Pulmonary artery endothelial cell (primary cell): ENCODE measurements at places on chromosomes 7 and 10.

GRCh38 chr10:71486484-71487114 lies 89.9 kb downstream of the CDH23 start:
- DNase-seq: peak; percentile 7

DNA sequence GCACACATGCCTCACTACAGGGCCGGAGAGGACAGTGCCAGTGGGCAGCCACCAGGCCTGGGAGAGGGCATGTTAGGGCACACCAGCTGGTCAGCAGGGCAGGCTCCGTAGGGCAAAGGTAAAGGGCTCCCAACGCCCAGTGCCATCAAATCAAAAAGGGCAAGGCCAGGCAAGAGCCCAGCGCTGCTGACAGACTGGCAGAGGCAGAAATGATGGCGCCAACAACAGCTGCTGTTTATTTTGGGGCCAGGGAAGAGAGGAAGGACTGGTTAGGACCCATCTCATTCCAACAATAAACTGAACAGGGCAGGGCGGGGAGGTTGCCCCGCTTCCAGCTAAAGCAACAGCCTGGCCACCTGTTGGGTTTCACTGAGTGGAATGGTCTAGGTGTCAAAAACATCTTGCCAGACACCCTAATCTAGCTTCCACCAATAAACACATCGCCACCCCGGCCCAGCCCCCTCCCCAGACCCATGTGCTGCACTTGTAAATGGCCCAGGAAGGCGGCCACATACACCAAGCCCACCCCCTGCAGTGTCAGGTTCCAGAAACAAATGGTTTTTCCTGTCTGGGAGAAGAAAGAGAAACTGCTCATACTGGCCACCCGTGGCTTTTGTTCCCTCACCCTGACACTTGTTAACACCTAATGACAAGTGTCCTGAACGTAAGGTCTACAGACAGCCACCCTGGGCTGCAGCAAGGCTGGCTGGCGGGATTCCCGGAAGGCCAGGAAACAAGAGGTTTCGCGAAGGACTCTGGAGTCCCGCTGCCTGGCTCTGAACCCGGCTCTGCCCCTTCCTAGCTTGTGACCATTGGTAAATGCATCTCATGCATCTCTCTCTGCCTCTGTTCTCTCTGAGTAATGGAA lies 15.3 kb downstream of the SH3PXD2A start:
- no peak for DNase-seq

DNA sequence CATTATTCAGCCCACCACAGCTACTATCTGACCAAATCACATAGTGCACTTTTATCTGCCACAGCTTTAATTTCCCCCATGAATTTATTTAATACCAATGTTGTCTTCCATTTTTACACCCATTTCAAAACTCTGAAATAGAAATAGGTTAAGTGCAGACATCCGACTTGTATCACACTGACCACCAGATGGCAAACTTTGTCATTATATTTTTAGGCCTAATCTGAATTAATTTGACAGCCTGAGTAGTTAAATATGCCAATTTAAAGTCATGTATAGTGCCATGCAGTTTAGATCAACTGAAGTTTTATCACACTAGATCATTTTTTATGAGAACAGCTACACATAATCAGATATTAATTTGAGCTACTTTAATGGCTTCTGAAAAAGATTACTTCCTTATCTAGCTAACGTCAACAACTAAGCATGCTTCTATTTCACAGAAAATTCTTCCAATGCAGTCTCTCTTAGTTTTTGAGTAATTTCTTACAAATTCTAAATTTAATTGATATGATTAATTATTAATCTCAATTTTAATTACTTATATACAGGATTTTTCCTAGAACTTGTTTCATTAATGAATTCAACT lies 566.4 kb downstream of the GFRA1 start:
- DNase-seq: no peak

GRCh38 chr7:80662252-80662651 lies 23.8 kb downstream of the CD36 start:
- DNase-seq: no peak

GRCh38 chr7:41047789-41048191 lies 655.1 kb downstream of the INHBA start:
- DNase-seq: no peak

- DNase-seq: no peak
These were observed 176.2 kb downstream of the GALNT17 start for GRCh38 chr7:71308096-71308495.

- no peak for DNase-seq
These were observed 82.7 kb downstream of the PAX2 start for GRCh38 chr10:100827819-100828737.

DNA sequence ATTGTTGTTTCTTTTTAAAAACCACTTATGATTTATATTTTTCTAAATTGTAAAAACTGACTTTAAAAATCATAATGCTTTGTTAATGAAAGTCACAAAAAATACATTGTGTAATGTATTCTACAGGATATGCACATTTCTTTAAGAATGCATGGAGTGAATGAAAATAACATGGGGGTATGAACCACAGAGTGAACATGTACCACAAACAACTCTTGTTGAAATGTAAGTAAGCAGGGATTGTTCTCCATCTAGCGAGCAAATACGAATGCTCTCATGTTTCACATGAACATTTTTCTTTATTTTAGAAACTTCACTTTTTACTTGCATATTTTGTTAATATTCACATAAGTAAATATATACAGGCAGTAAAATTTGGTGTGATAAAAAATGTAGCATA lies 35.6 kb upstream of the LAMB4 start:
- no peak for DNase-seq

- no peak for DNase-seq
These were observed 225.2 kb downstream of the ZWINT start for GRCh38 chr10:56135828-56136227.

DNA sequence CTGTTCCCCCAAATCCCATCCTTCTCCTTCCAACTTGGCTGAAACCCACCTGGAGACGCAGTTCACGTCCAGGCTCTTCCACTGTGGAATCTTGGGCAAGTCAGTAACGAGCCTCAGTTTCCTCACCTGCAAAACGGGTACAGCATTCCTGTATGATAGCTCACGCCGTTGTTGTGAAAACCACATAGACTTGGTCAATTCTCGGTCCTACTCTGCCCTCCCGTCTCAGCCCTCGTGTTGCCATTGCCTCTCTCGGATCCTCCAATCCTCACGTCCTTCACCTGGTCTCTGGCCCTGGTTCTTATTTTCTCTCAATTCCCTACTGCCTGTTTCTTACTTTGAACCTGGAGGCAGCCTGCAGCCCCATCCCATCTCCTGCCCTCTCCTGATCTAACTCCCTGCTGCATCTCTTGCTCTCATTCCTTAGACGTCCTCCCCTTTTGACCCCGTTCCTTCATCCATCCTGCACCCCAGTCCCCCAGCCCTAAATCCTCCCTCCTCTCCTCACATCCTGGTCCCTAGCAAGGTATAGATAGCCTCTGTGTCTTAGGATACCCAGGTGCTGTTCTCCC lies 2.0 kb upstream of the MUC12 start:
- no peak for DNase-seq

DNA sequence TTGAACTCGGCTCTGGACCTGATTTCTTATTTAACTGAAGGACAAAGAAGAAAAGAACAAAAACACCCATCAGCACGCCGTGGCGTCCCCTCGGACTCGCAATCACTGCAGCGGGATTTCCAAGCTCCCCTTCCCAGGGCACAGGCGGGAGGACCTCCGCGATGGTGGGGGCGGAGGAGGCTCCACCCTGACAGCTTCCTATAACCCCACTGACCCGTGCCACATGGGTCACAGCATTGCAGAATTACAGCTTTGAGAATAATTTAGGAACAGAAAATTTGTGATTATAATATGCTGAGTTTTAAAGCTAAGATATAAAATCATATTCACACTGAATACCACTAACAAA lies 129.7 kb upstream of the SEC61G start:
- DNase-seq: no peak

DNA sequence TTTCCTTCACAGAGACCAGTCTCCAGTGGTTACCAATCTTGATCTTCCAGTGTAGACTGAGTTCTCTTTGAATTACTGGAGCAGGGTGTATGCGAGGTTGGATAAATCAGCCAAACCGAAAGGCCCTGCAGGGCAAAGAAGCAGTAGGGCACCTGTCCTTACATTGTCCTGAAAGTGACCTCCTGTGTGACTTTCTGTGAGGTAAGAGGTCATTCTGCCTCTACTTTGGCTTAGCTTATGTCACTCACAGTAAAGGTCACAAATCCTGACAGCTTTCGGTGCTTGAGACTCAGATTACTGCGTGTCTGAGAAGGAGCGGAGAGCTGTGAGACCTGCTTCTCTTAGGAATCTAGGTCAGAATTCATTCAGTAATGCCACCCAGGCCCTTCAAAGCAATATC lies 252.7 kb upstream of the ETV1 start:
- no peak for DNase-seq

DNA sequence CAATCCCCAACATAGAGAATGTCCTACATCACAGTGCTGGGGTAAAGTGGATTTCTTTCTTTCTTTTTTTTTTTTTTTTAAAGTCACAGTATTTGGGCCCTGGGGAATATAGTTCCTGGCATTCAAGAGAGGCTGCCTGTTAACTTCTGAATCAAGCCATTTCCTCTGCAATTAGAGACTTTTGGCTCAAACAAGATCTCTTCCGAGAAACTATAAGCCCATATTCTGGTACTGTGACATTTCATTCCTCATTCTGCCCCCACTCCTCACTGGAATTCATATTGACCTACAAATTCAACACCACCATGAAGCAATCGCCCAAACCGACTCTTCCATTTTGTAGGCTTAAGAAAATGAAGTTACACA lies 187.4 kb downstream of the PHTF2 start:
- no peak for DNase-seq

DNA sequence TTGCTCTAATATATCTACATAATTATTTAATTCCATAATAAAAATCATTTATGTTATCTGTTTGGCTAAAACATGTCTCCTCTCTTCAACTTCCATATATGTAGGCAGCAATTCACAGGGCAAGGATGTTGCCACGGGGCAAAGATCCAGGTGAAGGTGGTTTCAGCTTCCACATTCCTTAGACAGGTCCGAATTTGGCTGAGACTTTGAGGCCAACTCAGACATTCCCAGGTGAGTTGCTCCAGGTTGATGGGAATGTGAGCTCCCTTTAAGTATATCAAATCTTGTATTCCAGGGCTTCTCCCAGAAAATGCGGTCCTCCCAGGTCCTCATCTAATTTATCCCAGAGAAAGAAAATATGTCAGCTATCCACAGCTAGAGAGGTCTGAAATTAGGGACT lies 15.1 kb upstream of the AOAH start:
- no peak for DNase-seq

DNA sequence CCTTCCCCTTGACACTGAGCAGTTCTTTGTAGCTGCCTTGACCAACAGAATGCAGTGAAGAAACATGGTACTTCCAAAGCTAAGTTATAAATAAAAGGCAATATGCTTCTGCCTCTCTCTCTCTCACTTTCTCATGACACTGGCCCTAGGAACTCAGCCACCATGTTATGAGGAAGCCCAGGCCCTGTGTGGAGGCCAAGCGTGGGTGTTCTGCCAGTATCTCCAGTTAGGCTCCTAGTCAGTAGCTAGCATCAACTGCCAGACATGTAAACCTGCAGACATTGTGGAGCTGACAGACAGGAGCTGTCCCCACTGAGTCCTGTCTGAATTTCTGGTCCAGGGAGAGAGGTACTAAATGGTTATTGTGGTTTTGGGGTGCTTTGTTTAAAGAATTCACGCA lies 45.2 kb downstream of the TMEM209 start:
- no peak for DNase-seq
